ENCODE measurements at places on chromosomes 12 and 14.

DNA sequence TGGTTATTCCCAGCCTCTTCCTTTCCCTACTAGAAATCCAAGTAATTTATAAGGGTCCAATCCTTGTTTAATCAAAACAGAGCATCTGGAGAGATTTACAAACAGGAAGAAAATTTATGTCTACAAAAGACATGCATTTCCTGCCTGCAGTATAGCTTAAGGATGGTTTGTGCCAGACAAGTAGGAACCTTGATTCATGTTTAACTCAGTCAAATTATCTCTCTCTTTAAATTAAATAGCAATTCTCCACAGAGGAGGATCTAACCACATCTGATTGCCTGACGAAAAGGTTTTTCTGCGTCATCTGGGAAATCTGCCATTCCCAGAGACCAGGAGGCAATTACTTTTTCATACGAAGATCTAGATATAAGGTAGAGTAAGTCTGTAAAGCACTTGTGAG lies 105.2 kb downstream of the ZFC3H1 start:
- H3K4me1 ChIP-seq = no peaks in the 10 kb centered on the region
- no peaks in the 10 kb centered on the region for H3K36me3 ChIP-seq
- H3K4me3 ChIP-seq = no peak overlapping the region
- H3K27me3 ChIP-seq = no peaks in the 10 kb centered on the region

- H3K27ac ChIP-seq = no peak overlapping the region
- no peak overlapping the region for H3K4me3 ChIP-seq
- H3K4me1 ChIP-seq = peaks cover 3% of the 10 kb centered on the region
- DNase-seq = no peak
- no peaks in the 10 kb centered on the region for H3K36me3 ChIP-seq
Observed at GRCh38 chr14:98959958-98960616, 311.9 kb downstream of the BCL11B start.

GRCh38 chr12:105279460-105280056 lies 43.6 kb upstream of the APPL2 start:
- no peak for DNase-seq
- H3K27me3 ChIP-seq = no peaks in the 10 kb centered on the region
- no peak overlapping the region for H3K27ac ChIP-seq
- H3K36me3 ChIP-seq = no peaks in the 10 kb centered on the region
- no peaks in the 10 kb centered on the region for H3K4me1 ChIP-seq

- H3K27me3 ChIP-seq = no peaks in the 10 kb centered on the region
- DNase-seq = no peak
- H3K27ac ChIP-seq = no peak overlapping the region
- no peaks in the 10 kb centered on the region for H3K4me1 ChIP-seq
- no peaks in the 10 kb centered on the region for H3K36me3 ChIP-seq
Observed at GRCh38 chr12:65944637-65945036, 120.4 kb downstream of the HMGA2 start.

DNA sequence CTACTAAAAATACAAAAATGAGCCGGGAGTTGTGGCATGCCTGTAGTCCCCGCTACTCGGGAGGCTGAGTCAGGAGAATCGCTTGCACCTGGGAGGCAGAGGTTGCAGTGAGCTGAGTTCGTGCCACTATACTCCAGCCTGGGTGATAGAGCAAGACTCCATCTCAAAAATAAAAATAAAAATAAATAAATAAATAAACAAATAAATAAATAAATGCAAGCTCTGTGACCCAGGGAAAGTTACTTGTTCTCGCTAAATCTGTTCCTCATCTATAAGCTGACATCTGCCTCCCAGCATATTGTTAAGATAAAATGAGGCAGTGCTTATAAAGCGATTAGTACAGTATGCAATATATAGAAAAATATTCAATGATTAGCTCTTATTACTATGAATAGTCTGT lies 56.4 kb upstream of the STK38L start:
- peak overlapping the region; percentile 95 for H3K27ac ChIP-seq
- H3K36me3 ChIP-seq = no peaks in the 10 kb centered on the region
- no peaks in the 10 kb centered on the region for H3K27me3 ChIP-seq
- peaks cover 18% of the 10 kb centered on the region for H3K4me1 ChIP-seq
